ENCODE measurements at places on chromosomes 5 and 9. TPM values are rescaled to one million over a fixed set of nuclear protein-coding genes. Genes with fewer than 3 reads are reported as not detected.

- H3K27ac ChIP-seq, result peak overlapping the region; percentile 94
- no peak for DNase-seq
- H3K4me3 ChIP-seq, result peak overlapping the region; percentile 79
Measured at GRCh38 chr5:88879724-88880123, 3.3 kb downstream of the MEF2C start.

DNA sequence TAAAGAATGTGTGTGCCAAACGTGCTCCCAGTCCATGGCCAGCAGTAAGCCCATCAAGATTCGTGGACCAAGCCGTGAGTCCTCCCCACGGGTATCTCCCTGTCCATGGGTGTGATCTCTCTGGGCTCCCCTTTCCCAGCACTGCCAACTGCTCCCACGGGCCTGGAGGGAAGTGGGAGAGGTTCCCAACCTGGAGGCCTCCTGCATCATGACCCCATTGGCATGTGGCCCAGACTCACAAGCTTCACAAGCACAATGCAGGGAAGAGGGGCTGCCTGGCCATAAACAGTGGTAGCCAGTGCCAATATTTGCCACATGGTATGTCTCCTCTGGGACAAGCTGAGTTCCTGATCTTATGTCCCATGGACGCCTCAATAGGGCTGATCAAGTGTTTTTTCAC lies 59.1 kb downstream of the ABLIM3 start:
- H3K27ac ChIP-seq, result peak overlapping the region; percentile 41
- no peak overlapping the region for H3K4me3 ChIP-seq
- peaks cover 73% of the 10 kb centered on the region for H3K36me3 ChIP-seq
- DNase-seq, result no peak

DNA sequence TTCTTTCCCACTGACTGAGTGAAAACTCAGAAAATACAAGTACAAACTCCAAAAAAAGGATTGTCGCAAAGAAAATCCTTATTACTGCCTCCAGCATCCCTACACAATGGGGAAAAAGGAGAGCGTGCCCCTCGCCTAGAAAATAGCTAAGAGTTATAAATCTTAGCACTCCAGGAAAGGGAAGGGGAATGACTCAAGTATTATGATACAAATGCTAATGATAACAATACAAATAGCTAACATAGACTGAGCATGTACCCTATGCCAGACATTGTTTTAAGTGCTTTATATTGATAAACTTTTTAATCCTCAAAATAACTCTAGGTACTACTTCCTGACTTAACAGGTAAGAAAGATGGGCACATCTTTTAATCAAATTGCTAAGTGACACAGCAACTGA lies 70.8 kb upstream of the VCAN start:
- DNase-seq, result no peak
- H3K4me1 ChIP-seq, result peaks cover 16% of the 10 kb centered on the region
- H3K27ac ChIP-seq, result no peak overlapping the region
- no peaks in the 10 kb centered on the region for H3K27me3 ChIP-seq
- no peak overlapping the region for H3K4me3 ChIP-seq

DNA sequence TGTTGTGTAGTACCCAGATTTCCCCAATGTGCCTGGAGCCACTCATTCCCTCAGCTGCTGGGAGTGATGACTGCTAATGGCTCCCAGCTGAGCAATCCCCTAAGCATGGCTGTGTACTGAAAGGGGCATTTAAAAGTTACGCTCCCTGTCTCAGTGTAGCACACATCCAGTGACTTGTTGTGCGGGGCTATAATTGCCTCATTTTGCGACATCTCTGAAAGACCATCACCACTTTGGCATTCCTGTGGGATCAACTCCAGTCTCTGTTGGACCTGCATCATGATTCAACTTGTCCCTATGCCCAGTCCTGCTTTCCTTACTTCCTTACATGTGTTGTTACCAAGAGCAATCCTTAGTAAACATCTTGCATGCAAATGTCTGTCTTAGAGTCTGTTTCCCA lies 201.2 kb upstream of the MPDZ start:
- no peak overlapping the region for H3K27ac ChIP-seq
- H3K4me1 ChIP-seq, result peaks cover 18% of the 10 kb centered on the region
- no peak overlapping the region for H3K4me3 ChIP-seq
- H3K36me3 ChIP-seq, result no peaks in the 10 kb centered on the region
- DNase-seq, result no peak

The PRRT1B gene
- not detected for total RNA-seq

GRCh38 chr5:38764937-38765391 lies 80.8 kb upstream of the OSMR start:
- H3K4me1 ChIP-seq, result peaks cover 8% of the 10 kb centered on the region
- H3K36me3 ChIP-seq, result no peaks in the 10 kb centered on the region
- no peak for DNase-seq

DNA sequence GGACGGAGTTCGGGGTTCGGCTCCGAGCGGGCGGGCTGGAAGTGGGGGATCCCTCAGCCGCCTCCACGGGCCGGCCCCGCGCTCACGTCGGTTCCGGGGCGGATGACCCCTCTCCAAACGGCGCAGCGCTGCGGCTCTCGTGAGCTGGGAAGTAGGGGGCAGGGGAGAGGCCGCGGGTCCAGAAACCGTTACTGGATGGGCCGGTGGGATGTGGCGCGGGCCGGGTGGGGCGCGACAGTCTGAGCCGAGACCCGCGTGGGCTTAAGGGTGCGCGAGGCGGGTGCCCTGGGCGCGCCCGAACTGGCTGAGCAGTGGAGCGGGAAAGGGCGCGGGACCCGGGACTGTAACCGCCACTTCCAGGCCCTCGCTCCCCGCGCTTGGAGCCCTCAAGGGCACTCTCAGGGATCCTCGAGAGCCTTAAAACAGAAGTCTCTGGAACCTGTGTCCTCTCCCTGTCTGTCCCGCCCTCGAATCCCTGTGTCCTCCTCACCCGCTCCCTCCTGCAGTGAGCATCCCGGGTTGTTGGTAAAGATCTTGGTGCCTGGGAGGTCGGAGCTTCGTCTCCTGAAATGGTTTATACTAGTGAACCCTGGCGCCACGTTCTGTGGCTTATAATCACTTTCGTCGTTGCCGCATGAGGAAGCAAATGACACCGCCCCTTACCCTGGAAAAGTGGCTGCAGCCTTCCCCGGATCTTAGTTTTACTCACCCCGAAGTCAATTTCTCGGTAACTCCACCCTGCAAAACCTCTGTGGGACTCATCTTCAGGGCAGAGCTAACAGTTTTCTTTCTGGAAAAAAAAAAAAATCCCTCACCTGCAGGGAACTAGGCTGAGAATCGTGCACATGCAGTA lies 571 bp upstream of the MARCHF11 start:
- peaks cover 64% of the 10 kb centered on the region for H3K27me3 ChIP-seq
- DNase-seq, result no peak
- peak overlapping the region; percentile 67 for H3K4me3 ChIP-seq
- H3K4me1 ChIP-seq, result peaks cover 16% of the 10 kb centered on the region
- H3K36me3 ChIP-seq, result no peaks in the 10 kb centered on the region

DNA sequence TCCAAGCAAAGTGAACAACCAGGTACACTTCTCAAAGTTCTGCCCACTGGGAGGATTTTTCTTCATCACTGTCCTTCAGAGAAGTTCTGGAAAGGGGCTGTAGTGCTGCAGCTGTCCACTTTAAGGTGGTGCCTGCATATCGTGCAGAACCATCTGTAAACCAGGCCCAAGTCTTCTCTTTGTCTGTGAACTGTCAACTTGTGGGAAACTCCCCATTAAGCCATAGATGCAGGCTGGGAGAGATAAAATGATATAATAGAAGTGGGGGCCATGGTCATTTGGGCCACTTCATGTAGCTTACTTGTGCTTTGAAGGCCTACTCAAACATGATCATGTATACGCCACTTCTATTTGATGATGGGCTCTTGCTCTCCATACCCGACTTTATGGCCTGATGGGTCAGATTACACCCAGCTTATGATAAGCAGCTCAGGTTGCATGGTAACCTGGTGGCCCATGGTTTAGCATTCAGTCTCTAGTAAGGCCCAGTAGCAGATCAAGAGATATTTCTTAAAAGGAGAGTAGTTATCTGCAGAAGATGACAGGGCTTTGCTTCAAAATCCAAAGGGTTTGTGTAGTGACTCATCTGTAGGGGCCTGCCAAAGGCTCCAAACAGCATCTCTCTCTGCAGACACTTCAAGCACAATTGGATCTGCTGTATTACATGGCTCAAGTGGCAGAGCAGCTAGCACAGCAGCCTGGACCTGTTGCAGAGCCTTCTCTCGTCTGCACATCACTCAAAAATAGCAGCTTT lies 15.7 kb upstream of the BTF3 start:
- H3K4me1 ChIP-seq, result no peaks in the 10 kb centered on the region
- no peak overlapping the region for H3K4me3 ChIP-seq
- H3K27ac ChIP-seq, result no peak overlapping the region
- no peaks in the 10 kb centered on the region for H3K36me3 ChIP-seq
- DNase-seq, result no peak

DNA sequence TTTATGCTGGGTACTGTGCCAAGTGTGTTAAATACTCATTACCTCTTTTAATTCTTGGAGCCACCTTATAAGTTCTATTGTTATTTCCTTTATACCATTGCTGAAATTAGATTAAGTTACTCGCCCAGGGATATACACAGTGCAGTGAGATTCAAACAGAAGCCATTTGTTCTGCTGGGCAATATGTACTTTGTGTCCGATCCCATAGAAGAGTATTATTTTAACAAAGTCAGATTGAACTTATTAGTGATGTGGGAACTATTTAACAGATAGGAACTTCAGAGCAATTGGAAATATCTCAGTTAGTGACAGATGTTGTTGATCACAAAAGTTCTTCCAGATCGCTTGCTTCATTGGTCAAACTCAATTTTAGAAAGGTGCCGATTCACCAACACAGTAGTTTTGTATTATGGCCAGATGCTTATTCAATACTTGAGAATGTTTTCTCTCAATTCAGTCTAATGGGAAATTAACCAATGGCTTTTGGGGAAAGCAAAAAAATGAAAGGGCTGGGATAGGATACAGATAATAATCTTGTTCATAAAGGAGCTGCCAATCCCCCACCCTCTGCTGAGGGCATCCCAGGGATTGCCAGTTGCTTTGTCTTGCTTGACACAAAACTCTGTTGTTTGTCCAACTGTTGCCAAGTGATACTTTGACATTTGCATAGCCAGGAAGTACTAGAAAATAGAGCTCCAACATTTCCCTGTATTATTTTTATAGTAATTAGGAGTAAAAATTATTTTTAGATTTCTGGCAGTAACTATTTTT lies 94.8 kb upstream of the SEMA6A start:
- H3K27me3 ChIP-seq, result no peaks in the 10 kb centered on the region
- no peak overlapping the region for H3K4me3 ChIP-seq
- H3K27ac ChIP-seq, result peak overlapping the region; percentile 35
- no peak for DNase-seq
- H3K4me1 ChIP-seq, result peaks cover 14% of the 10 kb centered on the region

GRCh38 chr5:161299053-161299452 lies 247.5 kb downstream of the GABRB2 start:
- DNase-seq, result no peak
- H3K4me1 ChIP-seq, result no peaks in the 10 kb centered on the region
- no peaks in the 10 kb centered on the region for H3K27me3 ChIP-seq
- no peak overlapping the region for H3K27ac ChIP-seq

DNA sequence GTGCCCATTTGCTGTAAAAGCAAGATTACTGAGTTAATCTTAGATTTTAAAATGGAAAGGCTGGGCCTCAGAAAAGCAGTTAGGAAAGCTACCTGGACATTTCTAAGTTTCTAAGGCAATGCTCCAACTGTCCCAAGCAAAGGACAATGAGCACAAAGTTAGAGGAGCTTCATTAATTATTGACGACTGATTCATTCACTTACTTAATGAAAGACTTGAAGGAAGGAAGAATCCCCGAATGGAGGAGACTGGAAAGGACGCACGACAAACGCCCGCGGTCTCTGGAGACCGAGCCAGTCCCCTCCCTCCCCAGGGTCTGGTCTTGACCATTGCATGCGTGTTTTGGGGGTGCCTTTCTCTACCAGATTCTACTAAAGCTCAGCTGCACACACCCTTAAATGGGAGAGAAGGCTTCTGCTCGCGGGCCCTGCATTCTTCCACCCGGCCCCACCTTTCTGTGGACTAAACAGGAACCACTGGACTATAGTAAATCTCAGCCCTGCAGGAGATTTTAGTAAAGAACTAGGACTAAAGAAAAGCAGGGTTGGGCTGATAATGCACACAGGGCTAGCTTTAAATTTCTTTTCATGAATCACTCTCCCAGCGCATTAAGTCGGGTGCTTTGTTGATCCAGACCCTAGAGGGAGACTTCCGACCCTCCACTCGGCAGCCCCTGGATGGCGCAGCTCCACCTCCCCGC lies 44.8 kb downstream of the CTSL start:
- H3K27ac ChIP-seq, result no peak overlapping the region
- peak overlapping the region; percentile 50 for H3K4me3 ChIP-seq
- no peaks in the 10 kb centered on the region for H3K4me1 ChIP-seq
- no peaks in the 10 kb centered on the region for H3K36me3 ChIP-seq

- H3K27me3 ChIP-seq, result no peaks in the 10 kb centered on the region
- no peaks in the 10 kb centered on the region for H3K36me3 ChIP-seq
- H3K4me1 ChIP-seq, result no peaks in the 10 kb centered on the region
- H3K27ac ChIP-seq, result no peak overlapping the region
Measured at GRCh38 chr9:82436475-82436874, 447.9 kb downstream of the SPATA31D1 start.

DNA sequence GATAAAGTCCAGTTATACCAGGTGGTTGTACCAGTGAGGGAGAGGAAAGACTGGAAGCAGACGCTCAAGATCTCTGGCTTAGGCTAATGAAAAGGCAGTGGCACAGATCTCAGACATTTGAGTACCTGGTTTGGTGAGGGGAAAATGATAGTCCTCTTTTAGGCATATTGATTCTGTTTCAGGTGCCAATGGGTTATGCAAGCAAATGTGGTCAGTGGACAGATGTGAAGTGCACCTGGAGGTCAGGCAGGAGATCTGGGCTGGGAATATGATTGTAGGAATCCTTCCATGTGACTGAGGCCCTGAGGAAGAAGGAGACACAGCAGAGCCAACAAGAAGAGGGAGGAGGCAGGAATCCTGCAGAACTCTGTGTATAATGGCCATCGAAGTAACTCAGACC lies 63.7 kb upstream of the SMARCA2 start:
- DNase-seq, result no peak
- no peak overlapping the region for H3K4me3 ChIP-seq
- no peak overlapping the region for H3K27ac ChIP-seq
- no peaks in the 10 kb centered on the region for H3K27me3 ChIP-seq
- no peaks in the 10 kb centered on the region for H3K36me3 ChIP-seq
- no peaks in the 10 kb centered on the region for H3K4me1 ChIP-seq

DNA sequence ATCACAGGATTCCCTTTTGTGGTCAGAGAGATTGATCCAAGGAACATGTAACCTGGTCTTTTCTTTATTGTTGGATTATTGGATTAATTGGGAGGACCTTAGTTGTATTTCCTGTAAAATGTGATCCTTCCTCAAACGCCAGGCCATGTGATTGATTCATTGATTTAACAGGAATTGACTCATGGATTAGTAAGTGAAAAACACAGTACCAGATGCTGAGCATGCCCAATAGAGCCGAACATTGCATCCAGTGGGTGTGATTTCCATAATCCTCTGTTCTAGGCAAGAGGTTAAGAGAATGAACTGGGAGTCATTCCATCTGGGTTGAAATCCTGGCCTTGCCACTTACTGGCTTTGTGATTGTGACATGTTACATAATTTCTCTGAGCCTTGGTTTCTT lies 522.3 kb downstream of the MAT2B start:
- H3K4me3 ChIP-seq, result no peak overlapping the region
- H3K36me3 ChIP-seq, result no peaks in the 10 kb centered on the region
- H3K4me1 ChIP-seq, result no peaks in the 10 kb centered on the region
- H3K27ac ChIP-seq, result no peak overlapping the region
- no peak for DNase-seq
- peaks cover 5% of the 10 kb centered on the region for H3K27me3 ChIP-seq
